ENCODE measurements at places on chromosomes 16 and 17.

GRCh38 chr16:64975821-64976220 lies 146.0 kb downstream of the CDH11 start:
- no peak for DNase-seq

- DNase-seq: no peak
Measured at GRCh38 chr17:77753691-77754245, 204.7 kb upstream of the TNRC6C start.

GRCh38 chr16:67489401-67490083 lies 6.2 kb upstream of the AGRP start:
- DNase-seq: no peak

GRCh38 chr17:16415031-16415924 lies at the start of gene TRPV2:
Gene TRPV2, plus strand, starts transcription at chr17:16415571. Its CDS starts 2,098 bp downstream, at chr17:16417669.
- DNase-seq: no peak

DNA sequence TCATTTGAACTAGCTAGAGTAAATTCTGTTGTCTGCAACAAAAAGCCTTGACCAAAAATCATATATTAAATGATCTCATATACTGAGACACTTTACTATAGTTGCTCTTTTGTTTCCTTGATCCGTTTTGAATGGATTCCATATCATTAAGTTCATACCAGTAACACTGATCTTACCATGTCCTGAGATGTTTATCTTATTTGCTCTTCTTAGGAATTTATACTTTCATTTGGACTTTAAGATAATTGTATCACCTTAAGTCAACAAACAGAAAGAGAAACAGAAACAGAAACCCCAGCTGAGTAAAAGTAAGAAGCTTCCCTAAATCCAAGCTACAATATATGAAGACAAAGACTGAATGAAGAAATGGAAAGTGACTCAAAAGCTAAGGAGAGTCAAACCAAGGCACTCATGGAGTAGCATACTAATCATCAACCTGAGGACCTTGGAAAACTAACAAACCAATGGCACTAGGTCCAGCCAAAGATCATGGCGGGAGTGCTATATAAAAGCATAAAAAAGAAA lies 106.5 kb upstream of the COX10 start:
- no peak for DNase-seq
